Gastroesophageal sphincter (tissue), 4 donors: ENCODE measurements at places on chromosomes 5 and 9.

DNA sequence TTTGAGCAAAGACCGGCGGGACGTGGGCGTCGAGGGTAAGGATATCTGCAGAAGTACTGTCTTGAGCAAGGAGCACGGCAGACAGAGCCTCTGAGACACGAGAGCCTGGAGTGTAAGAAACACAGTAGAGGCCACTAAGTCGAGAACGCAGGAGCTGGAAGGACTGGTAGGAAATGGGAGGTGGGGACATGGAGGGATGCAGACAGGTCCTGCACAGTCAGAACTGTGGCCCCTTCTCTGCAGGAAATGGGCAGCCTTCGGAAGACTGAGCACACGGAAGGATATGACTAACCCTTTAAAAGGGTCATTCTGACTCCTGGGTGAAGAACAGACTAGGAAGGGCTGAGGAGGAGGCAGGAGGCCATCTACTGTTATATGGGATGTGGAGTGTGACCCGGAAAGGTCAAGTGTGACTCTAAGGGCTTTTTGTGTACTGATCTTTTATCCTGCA is 1.4 kb upstream of the CAMSAP1 start:
- no peak overlapping the region for H3K4me3 ChIP-seq
- H3K36me3 ChIP-seq: peaks cover 34% of the 10 kb centered on the region
- H3K27me3 ChIP-seq: no peaks in the 10 kb centered on the region
- H3K4me1 ChIP-seq: no peaks in the 10 kb centered on the region

DNA sequence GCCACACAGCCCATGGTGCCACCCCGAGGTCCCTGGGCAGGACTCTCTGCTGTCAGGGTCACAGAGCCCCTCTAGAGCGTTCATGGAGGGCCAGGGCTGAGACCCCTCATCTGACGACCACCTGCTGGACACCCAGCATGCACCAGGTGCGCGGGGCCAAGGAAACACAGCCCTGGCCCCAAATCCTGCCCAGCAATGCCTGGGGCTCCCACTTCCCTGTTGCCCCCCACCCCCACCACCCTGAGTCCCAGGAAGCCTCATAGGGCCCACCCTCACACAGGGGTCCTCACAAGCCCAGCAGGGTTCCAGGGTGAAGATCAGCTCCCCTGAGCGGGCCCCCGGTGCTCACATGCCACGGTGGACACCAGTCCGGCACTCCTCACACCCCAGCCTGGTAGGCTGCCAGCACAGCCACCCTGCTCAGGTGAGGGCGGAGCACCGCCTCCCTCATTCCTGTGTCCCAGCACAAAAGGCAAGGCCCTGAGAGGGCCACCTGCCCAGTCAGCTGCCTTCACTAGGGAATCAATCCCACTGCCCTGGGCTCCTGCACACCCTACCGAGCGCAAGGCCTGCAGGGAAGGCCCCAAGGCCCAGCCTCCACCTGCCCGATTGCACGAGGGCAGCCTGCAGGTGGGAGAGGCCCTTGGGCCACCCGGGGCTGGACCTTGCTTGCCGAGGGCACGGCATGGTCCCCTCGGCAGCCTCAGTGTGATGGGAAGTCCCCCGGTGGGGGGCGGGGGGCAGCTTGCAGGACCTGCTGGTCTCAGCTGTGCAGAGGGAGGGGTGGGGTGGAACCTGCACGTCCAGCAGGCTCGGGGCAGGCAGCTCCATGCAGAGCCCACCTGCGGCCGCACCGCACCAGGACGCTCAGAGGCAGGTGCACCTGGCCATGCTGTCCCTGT is 56.4 kb upstream of the UBAC1 start:
- H3K27ac ChIP-seq: no peak overlapping the region
- no peak for ATAC-seq
- no peaks in the 10 kb centered on the region for H3K27me3 ChIP-seq
- peaks cover 11% of the 10 kb centered on the region for H3K4me1 ChIP-seq

GRCh38 chr9:99140685-99141314 is 35.9 kb downstream of the TGFBR1 start:
- peaks cover 2% of the 10 kb centered on the region for H3K4me1 ChIP-seq
- peak; percentile 60 for ATAC-seq
- no peaks in the 10 kb centered on the region for H3K27me3 ChIP-seq
- H3K27ac ChIP-seq: peak overlapping the region; percentile 40
- peaks cover 51% of the 10 kb centered on the region for H3K36me3 ChIP-seq

DNA sequence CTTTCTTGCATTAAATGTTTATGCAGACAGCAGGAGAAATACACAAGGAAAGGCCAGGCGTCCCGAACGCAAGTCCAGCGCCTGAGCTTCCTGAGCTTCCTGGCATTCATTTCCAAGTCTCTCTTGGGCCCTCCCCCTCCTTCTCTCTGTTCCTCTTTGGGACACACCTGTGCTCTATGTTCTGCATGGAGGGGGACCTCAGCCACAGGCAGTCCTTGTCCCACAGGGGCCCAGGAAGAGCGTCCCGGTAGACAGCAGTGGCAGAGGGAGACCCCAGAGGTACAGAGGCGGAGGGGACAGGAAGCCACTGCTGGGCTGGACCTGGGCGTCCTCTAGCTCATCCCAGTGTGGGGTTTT is 221.3 kb downstream of the C9orf50 start:
- H3K4me1 ChIP-seq: peaks cover 12% of the 10 kb centered on the region
- H3K27ac ChIP-seq: no peak overlapping the region
- ATAC-seq: no peak
- H3K27me3 ChIP-seq: no peaks in the 10 kb centered on the region

- H3K27ac ChIP-seq: no peak overlapping the region
- H3K27me3 ChIP-seq: no peaks in the 10 kb centered on the region
- peaks cover 61% of the 10 kb centered on the region for H3K4me1 ChIP-seq
- H3K4me3 ChIP-seq: no peak overlapping the region
- no peaks in the 10 kb centered on the region for H3K36me3 ChIP-seq
Observed at GRCh38 chr5:138772986-138773594, 19.9 kb downstream of the CTNNA1 start.

DNA sequence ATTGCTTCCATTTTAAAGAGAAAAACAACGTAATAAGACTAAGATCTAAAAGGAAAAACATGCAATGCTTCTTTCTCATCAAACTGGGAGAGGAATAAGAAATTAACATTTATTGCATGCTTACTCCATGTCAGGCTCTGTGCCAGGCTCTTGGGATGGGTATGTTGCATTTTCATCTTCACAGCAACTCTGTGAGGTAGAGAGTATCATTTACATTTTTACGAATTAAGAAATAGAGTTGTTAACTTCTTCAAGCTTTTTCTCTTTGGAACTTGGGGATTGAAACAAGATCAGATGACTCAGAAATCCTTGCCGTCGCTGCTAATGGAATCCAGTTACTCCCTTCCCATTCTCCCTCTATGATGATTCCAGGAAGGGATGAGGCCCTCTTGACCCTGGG is 39.5 kb downstream of the PDE8B start:
- no peaks in the 10 kb centered on the region for H3K27me3 ChIP-seq
- no peak overlapping the region for H3K27ac ChIP-seq
- no peaks in the 10 kb centered on the region for H3K36me3 ChIP-seq
- no peak for ATAC-seq
- no peaks in the 10 kb centered on the region for H3K4me1 ChIP-seq

DNA sequence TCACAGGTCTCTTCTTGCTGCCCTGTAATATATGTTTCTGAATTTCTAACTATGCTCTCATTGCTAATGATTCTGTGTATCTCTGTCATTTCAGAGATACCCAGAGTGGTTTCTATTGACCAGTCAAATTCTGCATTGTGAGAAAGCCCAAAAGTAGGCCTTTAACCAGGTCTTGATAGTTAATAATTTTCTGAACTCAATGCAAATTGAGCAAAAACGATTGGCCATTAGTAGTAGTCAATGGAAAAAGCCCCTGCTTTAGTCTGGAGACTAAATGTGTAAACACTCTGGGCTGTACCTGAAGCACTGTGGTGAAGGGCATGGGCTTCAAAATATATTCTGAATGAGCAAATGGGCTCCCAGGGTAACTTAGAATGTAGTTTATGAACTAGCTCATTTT is 307.6 kb downstream of the ARL15 start:
- ATAC-seq: no peak
- no peak overlapping the region for H3K27ac ChIP-seq
- no peak overlapping the region for H3K4me3 ChIP-seq

GRCh38 chr5:74275171-74275992 is 365.1 kb downstream of the ENC1 start:
- no peak overlapping the region for H3K27ac ChIP-seq
- H3K4me3 ChIP-seq: no peak overlapping the region
- ATAC-seq: peak; percentile 78
- no peaks in the 10 kb centered on the region for H3K4me1 ChIP-seq
- no peaks in the 10 kb centered on the region for H3K27me3 ChIP-seq

DNA sequence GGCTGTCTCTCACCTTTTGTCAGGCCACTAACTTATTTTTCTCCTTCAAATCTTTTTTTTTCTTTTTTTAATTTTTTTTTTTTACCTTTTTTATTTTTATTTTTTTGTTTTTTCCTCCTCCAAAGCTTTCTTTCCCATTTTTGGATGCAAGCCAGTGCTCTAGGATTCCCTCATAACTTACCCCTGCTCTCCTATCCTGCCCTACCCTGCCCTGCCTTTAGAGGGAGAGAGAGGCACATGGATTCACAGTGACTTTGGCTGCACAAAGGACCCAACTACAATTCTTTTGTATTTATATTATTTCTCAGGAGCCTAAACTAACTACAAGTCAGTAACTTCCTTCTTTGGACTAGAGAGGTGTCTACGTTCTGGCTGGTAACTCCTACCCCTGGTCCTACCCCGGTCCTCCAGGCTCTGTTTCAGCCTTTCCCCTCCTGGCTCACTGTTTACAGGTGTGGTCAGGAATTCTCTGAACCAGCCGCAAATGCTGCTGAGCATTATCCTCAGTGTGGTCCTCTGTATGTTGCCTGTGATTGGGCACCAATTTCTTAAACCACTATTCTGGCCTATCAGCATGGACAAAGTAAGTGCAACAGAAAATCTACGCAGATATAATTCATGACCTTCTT is 8.4 kb upstream of the RUSC2 start:
- no peak overlapping the region for H3K4me3 ChIP-seq
- H3K4me1 ChIP-seq: no peaks in the 10 kb centered on the region
- ATAC-seq: peak; percentile 76
- no peaks in the 10 kb centered on the region for H3K36me3 ChIP-seq

DNA sequence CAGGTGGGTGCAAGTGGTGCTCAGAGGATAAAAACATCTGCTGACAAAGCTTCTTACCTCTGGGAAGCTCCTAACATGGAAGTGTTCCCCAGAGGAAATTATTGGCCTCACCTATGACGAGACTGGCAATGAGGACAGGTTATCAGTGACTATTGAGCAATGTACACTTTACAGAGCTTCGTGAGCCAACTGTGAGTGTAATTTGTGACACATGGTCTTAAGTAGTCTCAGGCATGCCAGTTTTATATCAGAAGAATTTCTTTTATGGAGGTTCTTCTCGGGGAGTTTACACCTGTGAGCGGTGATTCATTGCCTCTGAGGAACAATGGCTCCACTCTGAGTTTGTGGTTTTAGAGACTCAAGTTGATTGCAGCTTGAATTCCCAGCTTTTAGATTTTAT is 11.3 kb downstream of the ANKDD1B start:
- no peaks in the 10 kb centered on the region for H3K36me3 ChIP-seq
- no peak overlapping the region for H3K4me3 ChIP-seq
- no peaks in the 10 kb centered on the region for H3K27me3 ChIP-seq
- ATAC-seq: no peak
- H3K27ac ChIP-seq: no peak overlapping the region
- no peaks in the 10 kb centered on the region for H3K4me1 ChIP-seq

DNA sequence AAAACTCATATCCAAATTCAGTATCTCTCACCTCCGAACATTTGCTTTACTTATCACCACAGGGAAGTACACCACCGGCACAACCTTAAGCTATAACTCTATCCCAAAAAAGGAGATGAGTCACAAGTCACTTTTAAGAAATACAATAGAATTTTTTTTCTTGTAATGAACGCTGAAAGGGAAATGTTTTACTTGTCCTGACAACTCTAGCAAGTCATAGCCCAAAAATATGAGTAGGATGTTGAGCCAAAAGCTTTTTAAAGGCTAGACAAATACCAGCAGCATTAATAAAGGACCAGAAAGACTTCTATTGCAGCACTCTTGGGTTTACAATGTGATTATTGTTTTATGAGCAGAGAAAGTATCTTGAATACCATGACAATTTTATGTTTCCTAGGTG is 147.3 kb upstream of the FST start:
- ATAC-seq: no peak
- H3K4me1 ChIP-seq: no peaks in the 10 kb centered on the region
- H3K4me3 ChIP-seq: no peak overlapping the region
- H3K36me3 ChIP-seq: no peaks in the 10 kb centered on the region

DNA sequence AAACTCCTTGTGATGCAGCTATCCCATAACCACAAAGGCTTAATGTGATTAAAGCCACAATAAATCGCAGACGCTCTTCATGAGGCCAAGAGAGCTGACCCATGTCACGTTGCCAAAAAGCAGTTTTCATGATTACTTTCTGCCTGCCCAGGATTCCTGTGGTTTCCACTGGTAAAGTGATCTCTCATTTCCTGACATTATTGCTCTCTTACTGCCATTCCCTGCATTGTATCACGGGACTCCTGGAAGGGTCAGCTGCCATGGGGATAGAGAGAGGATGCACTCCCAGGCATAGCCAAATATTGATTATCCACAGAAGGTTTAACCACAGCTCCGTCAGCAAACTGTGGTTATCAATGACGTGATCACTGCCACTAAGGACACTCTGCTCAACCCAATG is 103.8 kb upstream of the SLC1A3 start:
- no peaks in the 10 kb centered on the region for H3K27me3 ChIP-seq
- no peaks in the 10 kb centered on the region for H3K36me3 ChIP-seq
- H3K4me3 ChIP-seq: no peak overlapping the region
- H3K27ac ChIP-seq: no peak overlapping the region
- H3K4me1 ChIP-seq: peaks cover 34% of the 10 kb centered on the region

GRCh38 chr5:1638658-1639400 is 115.1 kb upstream of the LPCAT1 start:
- no peak overlapping the region for H3K4me3 ChIP-seq
- H3K27me3 ChIP-seq: peaks cover 17% of the 10 kb centered on the region
- H3K27ac ChIP-seq: no peak overlapping the region
- no peaks in the 10 kb centered on the region for H3K36me3 ChIP-seq
- ATAC-seq: no peak

GRCh38 chr5:81908771-81909170 is 63.1 kb upstream of the ATG10 start:
- peak overlapping the region; percentile 51 for H3K27ac ChIP-seq
- H3K27me3 ChIP-seq: no peaks in the 10 kb centered on the region
- no peaks in the 10 kb centered on the region for H3K4me1 ChIP-seq
- no peaks in the 10 kb centered on the region for H3K36me3 ChIP-seq
- ATAC-seq: no peak
- no peak overlapping the region for H3K4me3 ChIP-seq

GRCh38 chr9:85914108-85914507 is 26.8 kb upstream of the NAA35 start:
- no peaks in the 10 kb centered on the region for H3K27me3 ChIP-seq
- H3K36me3 ChIP-seq: no peaks in the 10 kb centered on the region
- no peak overlapping the region for H3K4me3 ChIP-seq
- H3K27ac ChIP-seq: no peak overlapping the region

DNA sequence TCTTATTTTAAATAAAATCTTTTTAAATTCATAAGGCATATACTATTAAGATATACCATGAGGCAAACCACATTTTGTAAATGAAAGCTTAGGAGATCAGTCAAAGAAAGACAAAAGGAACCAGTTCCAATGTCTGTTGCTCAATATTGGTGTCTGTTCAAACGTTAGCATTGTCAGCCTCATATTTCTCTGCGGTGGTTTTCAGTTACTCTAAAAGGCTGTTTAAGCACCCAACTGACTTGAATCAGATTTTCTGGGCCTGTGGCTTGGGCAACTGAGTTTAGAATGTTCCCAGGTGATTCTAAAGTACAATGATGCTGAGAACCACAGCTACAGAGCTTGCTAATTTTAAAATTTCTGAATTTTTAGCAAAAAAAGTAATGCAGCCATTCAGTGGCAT is 166.3 kb upstream of the KIF2A start:
- H3K4me3 ChIP-seq: no peak overlapping the region
- no peaks in the 10 kb centered on the region for H3K4me1 ChIP-seq

GRCh38 chr9:135221951-135222631 is 134.6 kb downstream of the OLFM1 start:
- H3K4me3 ChIP-seq: no peak overlapping the region
- no peak for ATAC-seq
- no peaks in the 10 kb centered on the region for H3K36me3 ChIP-seq
- H3K4me1 ChIP-seq: no peaks in the 10 kb centered on the region
